ENCODE measurements at places on chromosomes 4 and X.

- DNase-seq = no peak
Measured at GRCh38 chr4:110109455-110109854, 89.0 kb downstream of the ELOVL6 start.

DNA sequence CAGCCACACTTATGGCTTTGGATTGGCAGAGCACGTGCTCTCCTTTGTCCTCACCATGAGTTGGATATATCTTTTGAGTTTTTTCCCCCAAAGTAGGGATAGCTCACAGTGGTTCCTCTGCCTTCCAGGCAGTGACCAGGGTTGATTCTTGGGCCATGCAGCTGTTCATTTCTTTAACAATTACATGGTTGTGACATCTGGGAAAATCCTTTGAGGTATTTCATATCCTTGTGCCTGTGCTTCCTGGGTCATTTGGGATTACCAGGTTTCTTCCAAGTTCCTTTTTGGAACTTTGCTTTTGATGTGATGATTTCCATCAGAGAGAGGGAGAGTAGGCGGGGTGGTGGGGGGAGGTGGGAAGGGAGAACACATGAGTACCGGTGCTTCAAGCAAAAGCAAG is 15.6 kb downstream of the BCORL1 start:
- no peak for DNase-seq

GRCh38 chr4:138487230-138487629 is 245.1 kb upstream of the SLC7A11 start:
- no peak for DNase-seq

- no peak for DNase-seq
Measured at GRCh38 chr4:74983253-74983635, 50.3 kb downstream of the PARM1 start.

GRCh38 chr4:85860066-85860740 is 385.3 kb downstream of the ARHGAP24 start:
- no peak for DNase-seq

DNA sequence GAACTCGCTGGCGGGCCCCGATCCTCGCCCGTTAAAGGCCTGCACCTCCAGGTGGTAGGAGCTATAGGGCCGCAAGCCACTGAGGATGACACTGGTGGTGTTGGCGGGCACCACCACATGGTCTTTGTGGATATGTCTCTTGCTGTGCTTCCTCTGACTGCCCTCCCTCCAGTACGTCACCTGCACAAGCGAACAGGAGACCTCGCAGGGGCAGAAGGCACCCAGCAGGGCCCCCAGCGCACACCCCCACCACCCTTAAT is 20.7 kb downstream of the L1CAM start:
- DNase-seq = no peak

- no peak for DNase-seq
Measured at GRCh38 chr4:104524591-104524990, 29.9 kb upstream of the CXXC4 start.

- no peak for DNase-seq
Measured at GRCh38 chr4:62457356-62457755, 1257.2 kb downstream of the ADGRL3 start.

DNA sequence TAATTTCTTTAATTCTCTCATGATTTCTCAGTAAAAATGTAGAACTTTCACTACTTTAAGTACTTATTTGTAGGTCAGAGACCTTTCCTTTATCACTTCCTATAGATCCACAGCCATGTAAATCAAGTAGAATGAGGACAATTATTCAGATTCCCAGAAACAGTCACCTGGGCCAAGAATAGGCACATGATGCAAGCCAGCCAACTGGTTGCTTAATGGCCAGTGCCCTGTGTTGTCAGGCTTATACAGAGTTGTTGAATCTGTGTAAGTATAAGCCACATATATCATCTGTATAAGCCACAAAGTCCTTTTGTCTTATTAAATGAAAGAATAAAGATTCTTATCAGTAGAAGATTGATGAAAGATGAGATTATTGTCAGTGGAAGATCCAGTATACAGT is 5.2 kb downstream of the BANK1 start:
- no peak for DNase-seq
